ENCODE measurements at places on chromosomes 1 and 21. TPM values are rescaled to one million over a fixed set of nuclear protein-coding genes. Genes with fewer than 3 reads are reported as not detected.

GRCh38 chr1:218408135-218408534 is 63.0 kb downstream of the TGFB2 start:
- no peaks in the 10 kb centered on the region for H3K27me3 ChIP-seq
- H3K27ac ChIP-seq: no peak overlapping the region
- H3K36me3 ChIP-seq: peaks cover 6% of the 10 kb centered on the region
- peaks cover 1% of the 10 kb centered on the region for H3K4me1 ChIP-seq

CELA2A gene
- not detected for total RNA-seq

PPIAL4G gene
- not detected for total RNA-seq

OLFML3 gene
- 40.9 TPM for total RNA-seq

DNA sequence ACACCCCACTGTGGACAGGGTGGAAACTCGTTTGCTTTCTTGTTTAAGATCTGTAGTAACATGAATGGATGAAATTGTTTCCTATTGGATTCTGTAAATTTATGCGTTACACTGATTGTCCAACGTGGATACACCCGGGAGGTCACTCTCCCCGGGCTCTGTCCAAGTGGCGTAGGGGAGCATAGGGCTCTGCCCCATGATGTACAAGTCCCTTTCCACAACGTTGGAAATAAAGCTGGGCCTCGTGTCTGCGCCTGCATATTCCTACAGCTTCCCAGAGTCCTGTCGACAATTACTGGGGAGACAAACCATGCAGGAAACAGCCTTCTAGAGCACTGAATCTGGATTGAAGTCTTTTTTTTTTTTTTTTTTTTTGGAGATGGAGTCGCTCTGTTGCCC is 1.4 kb downstream of the RCC1 start:
- no peaks in the 10 kb centered on the region for H3K27me3 ChIP-seq
- no peak for DNase-seq
- peaks cover 46% of the 10 kb centered on the region for H3K36me3 ChIP-seq

GRCh38 chr1:47942240-47942629 is 55.0 kb downstream of the TRABD2B start:
- H3K27me3 ChIP-seq: no peaks in the 10 kb centered on the region
- no peak overlapping the region for H3K4me3 ChIP-seq
- H3K4me1 ChIP-seq: no peaks in the 10 kb centered on the region
- H3K36me3 ChIP-seq: no peaks in the 10 kb centered on the region
- DNase-seq: no peak

GRCh38 chr1:8465692-8466091 is 147.8 kb downstream of the SLC45A1 start:
- peaks cover 3% of the 10 kb centered on the region for H3K36me3 ChIP-seq
- no peaks in the 10 kb centered on the region for H3K27me3 ChIP-seq
- H3K4me3 ChIP-seq: no peak overlapping the region

- peaks cover 16% of the 10 kb centered on the region for H3K4me1 ChIP-seq
- H3K4me3 ChIP-seq: no peak overlapping the region
- DNase-seq: peak; percentile 41
- H3K36me3 ChIP-seq: peaks cover 12% of the 10 kb centered on the region
- H3K27ac ChIP-seq: no peak overlapping the region
- H3K27me3 ChIP-seq: no peaks in the 10 kb centered on the region
Measured at GRCh38 chr1:19204446-19205266, 5.4 kb downstream of the UBR4 start.
